Neuronal stem cell (in vitro differentiated cells): ENCODE measurements at places on chromosomes 16 and 17.

- H3K4me3 ChIP-seq: no peak overlapping the region
- DNase-seq: no peak
- no peaks in the 10 kb centered on the region for H3K27me3 ChIP-seq
- H3K27ac ChIP-seq: no peak overlapping the region
- no peaks in the 10 kb centered on the region for H3K36me3 ChIP-seq
- H3K4me1 ChIP-seq: no peaks in the 10 kb centered on the region
These were observed 35.7 kb upstream of the MYLK3 start for GRCh38 chr16:46783800-46784199.

- H3K27ac ChIP-seq: no peak overlapping the region
- no peaks in the 10 kb centered on the region for H3K27me3 ChIP-seq
- no peaks in the 10 kb centered on the region for H3K36me3 ChIP-seq
These were observed 160.9 kb upstream of the CDH5 start for GRCh38 chr16:66205287-66206231.

- no peaks in the 10 kb centered on the region for H3K36me3 ChIP-seq
- no peaks in the 10 kb centered on the region for H3K27me3 ChIP-seq
- DNase-seq: no peak
- H3K27ac ChIP-seq: no peak overlapping the region
These were observed 302.7 kb upstream of the PMFBP1 start for GRCh38 chr16:72474501-72475123.

GRCh38 chr16:60217787-60218186, 1483.7 kb upstream of the GOT2 start:
- H3K27ac ChIP-seq: no peak overlapping the region
- no peaks in the 10 kb centered on the region for H3K36me3 ChIP-seq
- no peak for DNase-seq
- H3K27me3 ChIP-seq: no peaks in the 10 kb centered on the region
- no peaks in the 10 kb centered on the region for H3K4me1 ChIP-seq
- H3K4me3 ChIP-seq: no peak overlapping the region

- no peaks in the 10 kb centered on the region for H3K4me1 ChIP-seq
- no peak overlapping the region for H3K4me3 ChIP-seq
- no peak overlapping the region for H3K27ac ChIP-seq
- H3K27me3 ChIP-seq: no peaks in the 10 kb centered on the region
- DNase-seq: no peak
These were observed 34.5 kb upstream of the TEX2 start for GRCh38 chr17:64297467-64298088.

- H3K27me3 ChIP-seq: no peaks in the 10 kb centered on the region
- no peak overlapping the region for H3K4me3 ChIP-seq
- DNase-seq: no peak
- peaks cover 16% of the 10 kb centered on the region for H3K4me1 ChIP-seq
These were observed 4.1 kb upstream of the MED24 start for GRCh38 chr17:40058186-40058784.

- H3K36me3 ChIP-seq: peaks cover 28% of the 10 kb centered on the region
- H3K4me3 ChIP-seq: no peak overlapping the region
- H3K27ac ChIP-seq: no peak overlapping the region
- no peak for DNase-seq
- peaks cover 6% of the 10 kb centered on the region for H3K27me3 ChIP-seq
These were observed 5.6 kb downstream of the SPHK1 start for GRCh38 chr17:76390003-76390421.

DNA sequence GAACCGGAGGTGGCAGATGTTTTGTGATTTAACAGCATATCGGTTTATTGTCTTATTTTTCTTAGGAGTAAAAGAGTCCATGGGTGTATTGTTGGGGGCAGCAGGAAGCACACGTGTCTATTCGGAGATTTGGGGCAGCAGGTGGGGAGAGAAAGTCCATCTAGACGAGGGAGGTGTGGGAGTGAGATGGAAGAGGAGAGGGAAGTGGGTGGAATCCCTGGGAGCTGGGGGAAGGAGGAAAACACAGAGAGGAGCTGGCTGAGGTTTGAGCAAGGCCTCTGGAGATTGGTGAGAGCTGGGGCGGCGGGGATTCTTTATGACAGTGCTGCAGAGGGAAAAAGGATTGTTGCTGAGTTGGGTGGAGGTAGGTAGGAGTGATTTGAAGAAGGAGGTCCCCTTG, 72.1 kb downstream of the PRKCB start:
- H3K36me3 ChIP-seq: no peaks in the 10 kb centered on the region
- no peak overlapping the region for H3K4me3 ChIP-seq
- no peaks in the 10 kb centered on the region for H3K27me3 ChIP-seq
- no peaks in the 10 kb centered on the region for H3K4me1 ChIP-seq
- DNase-seq: no peak

GRCh38 chr16:83967838-83968305, at the start of gene NECAB2:
TSS of gene NECAB2 (plus strand) at chr16:83968244. CDS start at chr16:83968649, 405 bp downstream.
- peaks cover 2% of the 10 kb centered on the region for H3K27me3 ChIP-seq
- H3K27ac ChIP-seq: no peak within 1 kb of the TSS
- DNase-seq: peak; percentile 53
- no peaks in the 10 kb centered on the region for H3K36me3 ChIP-seq
- H3K4me1 ChIP-seq: peaks cover 8% of the 10 kb centered on the region
- H3K4me3 ChIP-seq: peak within 1 kb of the TSS; percentile 83

DNA sequence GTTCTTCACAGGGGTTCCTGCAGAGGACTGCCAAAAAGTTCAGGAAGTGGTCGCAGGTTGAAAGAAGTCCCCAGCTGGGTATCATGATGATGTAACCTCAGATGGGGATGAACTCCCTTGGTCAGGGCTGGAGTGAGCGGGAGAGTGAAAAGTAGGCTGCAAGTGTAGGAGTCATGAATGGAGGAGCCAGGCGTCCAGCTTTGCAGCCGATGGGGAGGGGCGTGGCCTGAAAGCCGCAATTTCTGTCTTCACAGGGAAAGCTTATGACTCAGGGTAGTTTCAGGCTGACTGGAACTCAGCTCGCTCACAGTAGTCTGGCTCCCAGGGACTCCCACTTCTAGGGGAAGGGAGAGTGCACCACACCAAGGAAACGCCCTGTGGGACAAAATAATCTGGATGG, 70.0 kb upstream of the HS3ST3A1 start:
- no peaks in the 10 kb centered on the region for H3K27me3 ChIP-seq
- H3K4me3 ChIP-seq: no peak overlapping the region
- H3K27ac ChIP-seq: no peak overlapping the region
- no peak for DNase-seq
- peaks cover 2% of the 10 kb centered on the region for H3K36me3 ChIP-seq

DNA sequence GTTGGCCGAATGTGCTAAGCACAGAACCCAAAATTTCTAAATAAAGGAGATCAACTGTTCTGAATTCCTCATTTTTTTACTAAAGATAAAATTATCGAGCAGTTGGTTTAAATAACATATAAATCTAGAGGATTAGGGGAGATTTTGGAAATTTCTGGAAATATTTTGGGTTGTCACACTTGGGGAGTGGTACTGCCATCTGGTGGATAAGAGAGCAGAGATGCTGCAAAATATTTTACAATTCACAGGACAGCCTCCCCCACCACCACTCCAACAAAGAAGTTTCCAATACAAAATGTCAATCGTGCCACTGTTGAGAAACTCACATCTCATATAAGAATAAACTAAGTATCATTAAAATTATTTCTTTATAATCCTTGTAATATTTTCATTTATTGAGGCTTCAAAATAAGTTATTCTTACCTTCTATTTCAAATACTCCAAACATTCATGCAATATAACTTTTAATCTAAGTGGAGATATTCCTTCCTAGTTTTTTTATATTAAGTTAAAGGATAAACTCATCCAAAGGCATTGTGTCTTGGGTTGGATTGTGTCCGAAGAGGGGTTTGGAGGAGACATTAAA, 17.0 kb upstream of the ABCA8 start:
- no peaks in the 10 kb centered on the region for H3K36me3 ChIP-seq
- no peaks in the 10 kb centered on the region for H3K27me3 ChIP-seq
- no peak overlapping the region for H3K4me3 ChIP-seq
- no peaks in the 10 kb centered on the region for H3K4me1 ChIP-seq

DNA sequence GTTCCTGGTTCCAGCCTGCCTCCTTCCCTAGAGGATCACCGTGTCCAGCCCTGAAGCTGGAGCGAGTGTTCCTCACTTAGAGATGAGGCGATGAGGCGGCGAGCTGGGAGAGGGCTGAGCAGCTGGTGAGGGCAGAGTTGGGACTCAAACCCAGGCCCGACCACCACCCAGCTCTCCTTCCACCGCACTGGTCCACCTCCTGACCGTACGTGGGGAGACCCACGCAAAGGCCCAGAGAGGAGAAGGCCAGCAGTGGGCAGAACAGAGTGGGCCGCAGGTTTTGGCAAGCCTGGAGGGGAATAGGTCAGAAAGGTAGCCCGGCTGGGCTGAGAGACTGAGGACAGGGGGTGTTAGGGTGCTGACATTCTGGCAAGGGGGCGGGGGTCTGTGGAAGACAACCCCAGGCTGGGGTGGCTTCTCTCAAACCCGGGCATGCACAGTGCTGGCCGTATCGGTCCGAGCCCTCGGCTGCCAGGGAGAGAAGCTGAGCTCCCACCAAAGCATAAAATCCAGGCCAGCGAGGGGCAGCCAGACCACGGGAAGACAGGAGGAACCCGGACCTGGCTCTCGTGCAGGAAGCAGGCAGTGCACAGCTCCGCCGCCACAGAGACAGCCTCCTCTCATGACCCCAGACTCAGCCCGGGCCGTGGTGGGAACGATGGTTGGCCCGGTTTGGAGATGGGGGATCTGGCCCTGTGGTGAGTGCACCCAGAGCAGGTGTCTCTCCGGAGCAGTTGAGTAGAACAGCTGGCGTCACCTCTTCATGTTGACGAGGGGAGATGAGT, 24.9 kb downstream of the MLYCD start:
- no peak for DNase-seq
- no peak overlapping the region for H3K27ac ChIP-seq
- no peak overlapping the region for H3K4me3 ChIP-seq
- H3K36me3 ChIP-seq: peaks cover 23% of the 10 kb centered on the region
- no peaks in the 10 kb centered on the region for H3K27me3 ChIP-seq
- H3K4me1 ChIP-seq: peaks cover 8% of the 10 kb centered on the region

DNA sequence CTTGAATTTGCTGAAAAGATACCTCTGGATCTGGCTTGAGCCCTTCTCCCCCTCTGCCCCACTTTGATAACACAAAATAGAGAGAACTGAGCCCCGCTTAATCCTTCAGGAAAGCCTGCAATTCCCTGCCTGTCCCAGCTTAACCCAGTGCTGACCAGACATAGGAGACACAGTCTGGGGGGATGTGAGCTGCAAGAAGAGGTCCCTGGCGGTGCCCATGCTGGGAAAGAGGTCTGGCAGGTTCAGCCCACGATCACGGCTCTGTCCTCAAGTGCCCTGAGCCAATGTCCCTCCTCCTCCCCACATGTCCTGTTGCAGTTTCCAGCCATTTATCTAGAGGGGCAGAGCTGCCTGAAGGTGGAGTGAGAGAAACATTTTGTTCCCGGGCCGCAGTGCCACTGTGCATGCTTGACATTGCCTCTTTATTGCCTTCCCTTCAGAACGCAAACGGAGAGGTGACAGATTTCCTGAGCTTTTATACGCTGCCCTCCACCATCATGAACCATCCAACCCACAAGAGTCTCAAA, 29.0 kb downstream of the PLCD3 start:
- H3K4me3 ChIP-seq: no peak overlapping the region
- H3K4me1 ChIP-seq: peaks cover 12% of the 10 kb centered on the region
- H3K27ac ChIP-seq: no peak overlapping the region
- no peaks in the 10 kb centered on the region for H3K27me3 ChIP-seq
- no peak for DNase-seq

GRCh38 chr16:8798174-8798527, 512 bp downstream of the PMM2 start:
- H3K4me1 ChIP-seq: peaks cover 9% of the 10 kb centered on the region
- H3K27me3 ChIP-seq: no peaks in the 10 kb centered on the region
- peaks cover 42% of the 10 kb centered on the region for H3K36me3 ChIP-seq
- no peak for DNase-seq

- H3K4me3 ChIP-seq: no peak overlapping the region
- H3K27me3 ChIP-seq: no peaks in the 10 kb centered on the region
- no peak for DNase-seq
- H3K27ac ChIP-seq: peak overlapping the region; percentile 27
- peaks cover 53% of the 10 kb centered on the region for H3K4me1 ChIP-seq
- peaks cover 56% of the 10 kb centered on the region for H3K36me3 ChIP-seq
These were observed 336.4 kb downstream of the SEC14L1 start for GRCh38 chr17:77476931-77477805.

GRCh38 chr17:73747221-73748002, 103.2 kb upstream of the SDK2 start:
- no peaks in the 10 kb centered on the region for H3K27me3 ChIP-seq
- H3K27ac ChIP-seq: no peak overlapping the region
- no peaks in the 10 kb centered on the region for H3K36me3 ChIP-seq
- no peak overlapping the region for H3K4me3 ChIP-seq

DNA sequence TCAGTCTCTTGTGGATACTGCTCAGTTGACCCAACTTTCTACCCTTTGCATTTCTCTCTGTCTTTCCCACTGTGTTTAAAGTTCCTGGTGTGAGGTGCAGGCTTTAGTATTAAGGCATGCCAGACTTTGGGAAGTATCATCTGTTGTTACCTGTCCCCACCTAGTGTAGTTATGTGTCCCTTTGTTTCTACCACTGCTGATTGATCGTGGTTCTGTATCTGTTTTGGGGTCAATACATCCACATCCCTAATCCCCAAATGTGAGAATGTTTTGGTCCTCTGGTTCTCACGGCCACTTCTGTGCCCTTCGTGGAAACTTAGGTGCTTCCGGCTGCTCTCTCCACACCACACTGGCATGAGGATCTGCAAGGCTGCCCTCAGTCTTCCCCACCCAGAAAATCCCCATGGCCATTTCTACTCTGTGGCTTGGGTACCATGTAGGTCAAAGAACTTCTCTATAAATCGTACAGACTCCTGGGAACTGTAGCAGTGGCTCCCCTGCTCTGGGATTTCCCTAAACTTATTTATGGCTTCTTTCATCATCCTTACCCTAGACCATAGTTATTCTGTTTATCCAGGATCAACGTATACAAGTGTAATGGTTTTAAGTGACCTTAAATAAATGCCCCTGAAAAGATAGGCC, 443.2 kb downstream of the XYLT1 start:
- no peak overlapping the region for H3K27ac ChIP-seq
- peaks cover 7% of the 10 kb centered on the region for H3K4me1 ChIP-seq
- H3K27me3 ChIP-seq: no peaks in the 10 kb centered on the region
- no peaks in the 10 kb centered on the region for H3K36me3 ChIP-seq
- DNase-seq: no peak

DNA sequence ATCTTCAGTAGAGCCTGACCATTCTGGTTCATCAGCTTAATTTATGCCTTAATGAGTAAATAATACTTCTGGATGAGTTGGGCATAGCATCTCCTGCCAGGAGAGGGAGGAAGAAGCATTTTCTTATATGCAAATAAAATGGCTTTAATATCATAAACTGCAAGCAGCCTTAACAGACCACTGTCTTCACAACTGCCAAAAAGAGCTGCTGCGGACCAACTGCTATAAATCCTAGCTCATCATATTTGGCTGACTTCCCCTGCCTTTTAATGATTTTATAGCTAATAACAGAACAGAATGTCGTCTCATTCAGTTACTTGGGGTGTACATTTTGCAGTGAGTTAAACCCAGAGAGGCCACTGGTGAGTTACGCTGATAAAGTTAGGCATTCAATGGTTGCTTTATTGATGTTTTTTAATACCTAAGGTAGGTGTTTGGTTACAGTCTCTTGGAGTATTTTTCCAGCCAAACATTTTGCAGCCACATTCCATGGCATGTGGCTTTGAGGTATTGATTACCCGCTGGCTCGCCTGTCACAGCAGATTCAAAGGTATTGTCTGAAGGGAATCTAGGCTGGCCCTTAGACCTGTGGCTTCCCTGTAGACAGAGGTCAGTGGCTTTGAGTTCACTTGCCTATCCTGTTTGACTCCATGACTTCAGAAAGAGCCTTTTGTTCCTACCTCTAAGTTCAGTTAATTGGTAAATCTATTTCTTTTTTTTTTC, 16.4 kb downstream of the FAM20A start:
- H3K4me1 ChIP-seq: no peaks in the 10 kb centered on the region
- H3K27me3 ChIP-seq: no peaks in the 10 kb centered on the region
- no peaks in the 10 kb centered on the region for H3K36me3 ChIP-seq
- DNase-seq: no peak
- H3K27ac ChIP-seq: no peak overlapping the region
- no peak overlapping the region for H3K4me3 ChIP-seq
